ENCODE measurements at places on chromosomes 11 and 22. TPM values are rescaled to one million over a fixed set of nuclear protein-coding genes. Genes with fewer than 3 reads are reported as not detected.
A peak's percentile ranks its signal among the peaks of the same experiment; 100 is the strongest.

- no peak overlapping the region for H3K4me3 ChIP-seq
- H3K27me3 ChIP-seq, result peaks cover 7% of the 10 kb centered on the region
- no peaks in the 10 kb centered on the region for H3K36me3 ChIP-seq
- DNase-seq, result no peak
- H3K27ac ChIP-seq, result no peak overlapping the region
These were observed 475.6 kb downstream of the MIAT start for GRCh38 chr22:27133019-27133431.

DNA sequence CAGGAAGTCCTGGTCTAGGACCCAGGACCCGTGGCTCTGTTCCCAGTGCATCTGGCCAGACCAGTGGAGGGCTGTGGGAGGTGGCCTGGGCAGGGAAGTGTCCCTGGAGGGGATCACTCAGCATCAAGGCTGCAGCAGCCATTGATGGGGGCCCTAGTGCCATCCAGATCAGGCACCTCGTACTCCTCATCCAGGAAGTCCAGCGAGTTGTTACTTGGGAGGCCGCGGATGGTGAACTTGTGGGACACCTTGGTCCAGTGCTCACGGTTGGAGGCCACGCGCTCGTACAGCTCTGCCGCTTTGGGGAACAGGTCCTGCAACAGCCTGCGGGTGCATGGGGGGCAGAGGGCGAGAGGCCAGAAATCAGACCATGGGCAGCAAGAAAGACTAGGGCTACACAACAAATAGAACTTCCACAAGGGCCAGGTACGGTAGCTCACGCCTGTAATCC is 96.9 kb downstream of the PDE2A start:
- H3K27me3 ChIP-seq, result no peaks in the 10 kb centered on the region
- H3K4me1 ChIP-seq, result no peaks in the 10 kb centered on the region
- peak; percentile 56 for DNase-seq
- no peaks in the 10 kb centered on the region for H3K36me3 ChIP-seq
- H3K4me3 ChIP-seq, result no peak overlapping the region
- no peak overlapping the region for H3K27ac ChIP-seq

The FGF4 gene
- total RNA-seq, result not detected

GRCh38 chr11:64080390-64080789 is 44.7 kb downstream of the FLRT1 start:
- no peaks in the 10 kb centered on the region for H3K27me3 ChIP-seq
- no peak overlapping the region for H3K27ac ChIP-seq
- no peak for DNase-seq
- H3K4me1 ChIP-seq, result no peaks in the 10 kb centered on the region
- H3K4me3 ChIP-seq, result no peak overlapping the region
- H3K36me3 ChIP-seq, result no peaks in the 10 kb centered on the region

The BBOX1 gene
- total RNA-seq, result not detected

Data from upper lobe of right lung (tissue), 1 donor.